ENCODE measurements at places on chromosomes 4 and X.
A peak's percentile ranks its signal among the peaks of the same experiment; 100 is the strongest.

DNA sequence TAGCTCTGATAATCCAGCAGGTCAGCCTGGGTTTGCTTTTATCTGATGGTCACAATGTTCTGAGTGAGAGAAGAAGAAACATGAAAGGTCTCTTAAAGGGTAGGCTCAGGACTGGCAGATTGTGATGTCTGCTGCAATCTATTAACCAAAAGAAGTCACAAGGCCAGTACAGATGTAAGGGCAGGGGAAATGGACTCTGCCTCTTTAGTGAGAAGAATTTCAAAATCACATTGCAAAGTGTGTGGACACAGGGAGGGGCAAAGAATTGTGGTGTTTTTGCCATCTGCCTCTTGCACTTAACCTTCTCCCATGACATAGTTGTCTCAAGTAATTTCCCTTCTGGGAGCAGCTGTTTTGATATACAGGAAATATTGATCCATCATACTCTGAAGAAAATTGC lies 40.9 kb downstream of the IL1RAPL1 start:
- DNase-seq = no peak

DNA sequence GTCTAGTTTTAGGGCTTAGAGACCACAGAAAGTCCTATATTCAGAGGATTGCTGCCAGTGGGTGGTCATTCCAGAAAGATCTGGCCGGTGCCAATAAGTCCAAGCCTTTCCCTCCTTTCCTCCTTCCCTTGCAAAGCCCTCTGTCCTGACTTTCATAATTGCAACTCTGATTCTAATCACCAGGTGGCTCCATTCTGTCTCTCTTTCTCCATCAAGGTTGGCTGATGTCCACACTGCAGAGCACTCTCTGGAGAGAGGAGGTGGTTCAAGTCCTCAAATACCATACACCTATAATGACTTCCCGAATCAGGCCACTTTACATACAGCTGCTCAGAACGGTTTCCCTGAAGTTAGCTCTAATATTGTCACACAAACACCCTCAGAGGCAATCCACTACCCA lies 22.4 kb upstream of the ARMCX4 start:
- no peak for DNase-seq

DNA sequence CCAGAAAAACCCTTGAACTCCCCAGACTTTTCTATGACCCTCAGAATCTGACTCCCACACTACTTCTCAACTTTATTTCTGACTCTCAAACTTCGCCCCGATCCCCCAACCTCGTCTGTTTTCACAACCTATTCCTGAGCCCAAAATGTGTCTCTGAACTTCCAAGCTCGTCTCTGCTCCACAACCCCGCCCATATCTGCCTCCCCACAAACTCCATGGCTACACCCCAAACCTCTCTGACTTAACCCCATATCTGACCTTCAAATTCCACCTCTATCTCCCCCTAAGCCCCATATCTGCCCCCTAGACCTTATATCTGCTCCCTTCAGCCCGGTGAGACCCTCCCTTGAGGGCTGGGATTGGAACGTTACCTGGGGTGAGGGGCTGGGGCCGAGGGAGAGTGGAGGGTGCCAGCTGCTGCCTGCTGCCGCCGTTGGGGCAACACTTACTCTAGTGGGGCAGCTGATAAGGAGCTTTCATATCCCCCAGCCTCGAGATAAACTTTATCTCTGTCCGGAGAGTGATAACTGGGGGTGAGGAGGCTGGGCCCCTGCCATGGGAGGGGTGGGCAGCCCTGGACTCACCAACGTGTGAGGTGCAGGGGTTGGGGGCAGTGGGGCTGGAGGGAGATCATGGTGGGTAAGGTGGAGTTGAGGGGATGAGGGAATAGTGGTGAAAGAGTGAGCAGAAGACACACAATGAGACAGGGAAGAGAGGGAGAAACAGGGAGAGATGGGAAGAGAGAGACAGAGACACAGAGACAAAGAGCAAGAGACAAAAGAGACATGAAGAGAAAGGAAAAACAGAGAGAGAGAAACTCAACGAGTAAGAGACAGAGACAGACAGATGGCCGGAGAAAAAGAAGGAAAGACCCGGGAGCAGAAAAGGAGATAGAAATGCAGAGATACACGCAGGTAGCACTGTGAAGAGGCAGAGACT lies 1.4 kb downstream of the GATA1 start:
- no peak for DNase-seq

GRCh38 chrX:103666202-103667107 lies 20.0 kb downstream of the MORF4L2 start:
- DNase-seq = no peak

- no peak for DNase-seq
Measured at GRCh38 chrX:123084797-123085196, 99.3 kb upstream of the GRIA3 start.

GRCh38 chrX:118727686-118728339 lies 407 bp downstream of the IL13RA1 start:
- DNase-seq = no peak

- DNase-seq = no peak
Measured at GRCh38 chr4:93132631-93133030, 695.9 kb upstream of the ATOH1 start.

- no peak for DNase-seq
Measured at GRCh38 chr4:67037504-67038227, 507.6 kb downstream of the CENPC start.

GRCh38 chr4:181475359-181475758 lies 767.8 kb upstream of the TENM3 start:
- no peak for DNase-seq

DNA sequence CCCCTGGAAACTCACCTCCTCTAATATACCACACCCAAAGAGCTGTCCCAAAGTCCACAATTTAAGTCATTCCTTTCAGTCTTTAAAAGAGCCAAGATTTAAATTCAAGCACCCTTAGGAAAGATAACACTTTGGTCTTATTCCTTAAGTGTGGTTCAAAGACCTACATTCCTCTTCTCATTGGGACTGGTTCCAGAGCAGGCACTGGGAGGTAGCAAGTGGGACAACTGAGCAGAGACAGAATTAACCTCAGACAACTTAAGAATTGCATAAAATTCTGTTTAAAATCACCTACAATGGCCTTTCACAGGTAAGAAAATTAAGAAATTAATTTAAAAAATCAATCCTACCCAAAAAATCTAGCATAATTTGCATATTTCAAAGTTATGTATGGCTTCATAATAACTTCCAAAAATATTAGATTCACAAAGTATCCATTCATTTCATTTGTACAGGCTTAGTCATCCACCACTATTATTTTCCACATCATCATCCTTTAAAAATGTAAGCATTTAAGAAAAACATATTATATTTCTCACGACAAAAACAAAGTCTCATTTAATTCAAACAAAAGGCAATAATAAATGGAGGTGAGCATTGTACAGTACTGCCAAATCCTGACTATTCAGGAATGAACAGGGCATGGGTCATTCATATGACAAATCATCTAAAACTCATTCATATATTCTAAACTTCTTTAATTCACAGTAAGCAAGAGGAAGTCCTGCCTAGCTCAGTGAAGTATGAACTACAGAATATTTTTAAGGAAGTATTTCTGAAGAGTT lies 13.6 kb downstream of the PRSS12 start:
- no peak for DNase-seq

DNA sequence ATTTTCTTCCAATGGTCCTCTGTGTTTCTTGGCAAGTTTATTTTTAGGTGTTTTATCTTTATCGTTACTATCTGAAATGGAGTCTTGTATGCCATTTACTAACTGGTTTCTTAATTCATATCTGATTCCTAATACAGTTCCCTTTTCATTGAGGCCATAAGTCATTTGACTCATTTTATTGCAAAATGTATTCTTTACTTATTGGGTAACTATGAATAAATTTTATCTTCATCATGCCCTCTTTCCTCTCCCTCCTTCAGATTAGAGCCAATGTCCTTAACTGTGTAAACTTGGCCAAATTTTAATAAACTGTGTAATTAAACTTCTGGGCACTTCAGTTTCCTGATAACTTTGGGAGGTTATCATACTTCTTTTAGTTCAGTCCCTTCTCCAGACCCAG lies 19.3 kb upstream of the MSMO1 start:
- DNase-seq = no peak

DNA sequence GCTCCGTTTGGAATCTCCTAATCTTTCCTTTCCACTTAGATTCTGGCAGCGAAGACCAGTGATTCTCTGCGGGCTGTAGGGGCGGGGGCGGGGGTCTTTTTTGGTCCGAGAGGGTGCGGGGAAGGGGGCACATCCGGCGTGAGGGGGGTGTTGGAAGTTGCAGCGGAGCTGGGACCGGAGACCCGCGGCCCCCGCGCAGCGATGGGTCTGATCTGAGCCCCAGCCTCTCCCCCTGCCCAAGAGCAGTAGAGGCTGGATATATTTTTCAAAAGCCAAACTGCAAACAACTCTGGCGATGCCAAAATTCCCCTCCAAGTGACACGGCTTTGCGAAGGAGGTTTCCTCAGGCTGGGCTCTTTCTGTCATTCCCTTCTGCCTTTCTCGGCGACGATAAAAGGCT lies 355 bp downstream of the GRID2 start:
- no peak for DNase-seq

DNA sequence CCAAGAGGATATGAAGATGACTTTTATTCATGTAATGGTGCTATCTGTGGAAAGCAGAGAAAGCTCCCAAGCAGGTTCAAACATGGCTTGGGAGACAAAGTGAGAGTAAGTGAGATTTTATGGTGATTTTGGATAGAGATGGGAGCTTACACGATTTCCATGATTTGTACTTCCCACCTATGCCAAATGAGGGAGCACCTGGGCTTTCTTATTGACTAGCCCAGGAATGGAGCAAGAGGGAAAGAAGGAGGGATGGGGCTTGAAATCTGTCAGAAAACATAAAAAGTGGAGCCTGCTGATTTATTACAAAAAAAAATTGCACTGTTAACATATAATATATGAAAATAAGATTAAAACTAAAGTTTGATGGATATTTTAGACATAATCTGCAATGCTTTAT lies 703.5 kb upstream of the PABPC4L start:
- no peak for DNase-seq

DNA sequence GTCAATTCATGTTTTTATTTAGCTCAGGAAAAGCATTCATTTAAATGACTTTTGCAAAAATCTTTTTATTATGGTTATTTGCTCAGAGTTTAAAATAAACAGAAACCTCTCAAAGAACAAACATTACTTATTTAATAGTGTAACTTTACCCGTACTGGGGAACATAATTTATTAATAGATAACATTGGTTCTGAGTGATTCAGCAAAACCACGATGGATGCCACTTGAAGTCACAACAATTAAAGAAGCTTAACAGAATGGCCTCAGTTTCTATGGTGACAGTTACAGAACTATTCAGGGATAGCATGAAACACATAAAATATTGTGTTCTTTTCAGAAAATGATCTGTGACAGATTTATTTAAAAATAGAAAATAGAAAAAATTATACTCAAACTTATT lies 368.7 kb downstream of the CCSER1 start:
- DNase-seq = no peak

DNA sequence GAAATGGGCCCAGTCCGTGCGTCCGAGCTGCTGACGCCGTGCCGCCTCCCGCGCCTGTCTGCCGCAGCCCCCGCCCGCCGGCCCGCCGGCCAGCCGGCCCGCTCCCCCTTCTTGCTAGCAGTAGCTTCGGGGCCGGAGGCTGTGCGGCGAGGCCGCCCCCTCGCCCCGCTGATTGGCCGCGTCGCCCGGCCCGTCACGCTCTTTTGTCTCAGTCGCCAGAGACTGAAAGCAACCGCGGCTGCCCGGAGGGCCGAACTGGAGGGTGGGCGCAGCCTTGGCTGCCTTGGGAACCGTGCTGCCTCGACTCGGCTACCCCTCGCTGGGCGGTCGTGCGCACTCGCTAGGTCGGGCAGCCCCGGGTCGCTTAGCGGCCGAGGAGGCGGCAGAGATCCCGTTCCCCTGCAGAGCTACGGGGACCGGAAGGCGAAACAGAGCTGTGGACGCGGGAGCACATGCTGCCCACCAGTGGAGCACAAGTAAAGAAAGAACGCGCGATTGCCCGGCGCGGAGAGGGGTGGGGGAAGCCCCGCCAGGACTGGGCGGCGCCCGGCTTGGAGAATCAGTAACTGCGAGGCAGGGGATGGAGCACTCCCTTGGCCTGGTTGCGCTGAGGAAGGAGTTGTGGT lies at the start of gene ZCCHC18:
Gene ZCCHC18 (plus strand): TSS at position 198 of the 626 bp plus-strand sequence. CDS start 1,589 bp downstream, outside the sequence.
- DNase-seq = peak; percentile 30

DNA sequence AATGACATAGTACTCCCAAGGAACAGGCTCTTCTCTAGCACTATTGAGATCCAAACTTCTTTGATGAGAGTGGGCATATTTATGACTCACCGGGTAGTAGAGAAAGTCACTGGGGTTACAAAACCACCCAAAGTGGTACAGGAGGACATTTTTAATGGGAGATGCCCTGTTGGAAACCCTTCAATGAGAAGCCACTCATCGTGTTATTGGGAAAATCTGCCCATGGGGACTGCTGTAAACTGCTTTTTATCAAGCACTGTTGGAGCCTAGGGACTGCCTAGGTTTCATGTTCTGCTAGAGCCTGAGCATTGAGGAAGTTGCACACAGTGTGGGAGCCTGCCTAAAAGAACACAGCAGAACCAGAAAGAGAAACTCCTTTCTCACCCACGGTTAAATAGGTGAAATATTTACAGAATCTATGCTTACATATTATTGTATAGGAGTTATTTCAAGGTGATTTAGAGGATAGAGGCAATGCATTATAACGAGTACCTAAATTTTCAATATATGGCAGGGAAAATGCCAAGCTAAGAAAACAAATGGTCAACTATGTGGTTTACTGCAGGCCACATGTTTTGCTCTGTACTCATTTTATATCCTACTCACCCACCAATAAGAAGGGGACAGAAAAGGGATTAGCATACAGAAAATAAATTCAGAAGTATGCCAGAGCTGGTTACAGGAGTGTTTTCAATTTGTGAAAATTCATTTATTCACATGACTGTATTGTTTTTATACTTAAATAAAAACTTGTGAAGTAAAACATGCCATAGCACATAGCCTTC lies 559.1 kb downstream of the FSTL5 start:
- no peak for DNase-seq

- no peak for DNase-seq
Measured at GRCh38 chrX:443536-444210, 57.0 kb upstream of the PPP2R3B start.

DNA sequence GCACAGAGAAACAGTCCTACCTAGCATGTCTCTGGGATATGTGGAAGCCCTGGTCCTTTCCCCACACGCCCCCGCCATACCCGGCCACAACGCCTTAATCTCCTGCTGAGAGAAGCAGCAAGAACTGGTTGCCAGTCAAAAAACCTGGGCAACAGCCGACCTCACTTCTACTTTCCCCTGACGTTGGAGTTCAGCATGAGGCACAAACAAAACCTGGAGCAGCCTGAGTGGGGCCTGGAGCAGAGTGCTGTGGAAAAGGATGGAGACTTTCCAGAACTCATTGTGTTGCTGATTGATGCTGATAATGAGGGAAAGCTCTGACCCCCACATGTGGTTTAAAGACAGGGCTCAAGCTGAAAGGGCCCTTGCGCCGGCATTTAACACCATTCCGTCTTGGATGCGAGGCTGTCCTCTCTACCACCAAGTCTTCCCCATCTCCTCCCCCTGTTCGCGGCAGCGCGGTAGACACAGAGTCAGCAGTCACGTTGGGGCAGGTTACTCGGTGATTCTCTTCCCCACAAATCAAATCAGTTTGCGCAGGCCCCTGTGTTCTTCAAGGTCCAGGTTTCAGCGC lies 666 bp downstream of the CCDC158 start:
- no peak for DNase-seq

- no peak for DNase-seq
Measured at GRCh38 chr4:142539796-142540482, 306.2 kb downstream of the INPP4B start.

- DNase-seq = no peak
Measured at GRCh38 chr4:172305698-172306097, 492.5 kb downstream of the GALNTL6 start.
